Occipital lobe (tissue), 3 donors: ENCODE measurements at places on chromosomes 4 and X. TPM values are rescaled to one million over a fixed set of nuclear protein-coding genes. Genes with fewer than 3 reads are reported as not detected.

DNA sequence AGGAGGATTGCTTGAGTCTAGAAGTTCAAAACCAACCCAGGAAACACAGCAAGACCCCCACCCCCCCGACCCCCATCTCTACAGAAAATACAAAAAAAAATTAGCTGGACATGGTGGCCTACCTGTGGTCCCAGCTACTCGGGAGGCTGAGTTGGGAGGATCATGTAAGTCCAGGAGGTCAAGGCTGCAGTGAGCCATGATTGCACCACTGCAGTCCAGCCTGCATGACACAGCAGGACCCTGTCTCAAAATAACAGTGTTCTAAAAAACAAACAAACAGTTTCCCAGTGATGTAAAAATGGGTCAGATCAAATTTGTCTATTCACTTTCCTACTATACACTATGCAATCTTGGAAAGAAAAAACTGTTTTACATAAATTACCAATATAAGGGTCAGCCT, 2.0 kb upstream of the CBR4 start:
- DNase-seq = no peak

GRCh38 chr4:15719506-15719905, 16.6 kb downstream of the BST1 start:
- no peak for DNase-seq

GRCh38 chr4:79141530-79141929, 184.3 kb downstream of the NAA11 start:
- DNase-seq = no peak

DNA sequence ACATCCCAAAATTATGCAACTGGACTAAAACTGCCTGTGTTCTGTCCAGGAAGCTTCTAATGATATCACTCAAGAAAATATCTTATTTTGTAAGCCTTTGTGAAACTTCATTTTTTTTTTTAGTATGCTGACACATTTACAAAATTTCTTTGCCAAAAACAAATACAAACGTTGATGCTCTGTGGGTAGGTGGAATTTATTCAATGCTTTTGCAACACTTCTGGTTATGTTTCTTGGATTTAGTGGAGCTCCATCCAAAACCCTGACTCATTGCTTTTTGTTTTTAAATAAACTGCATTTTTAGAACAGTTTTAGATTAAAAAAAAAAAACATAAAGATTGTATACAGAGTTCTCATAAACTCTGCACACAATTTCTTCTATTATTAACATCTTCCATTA, 250.9 kb upstream of the MAOA start:
- DNase-seq = no peak

GRCh38 chr4:113109106-113109718, 59.8 kb downstream of the ANK2 start:
- DNase-seq = no peak

Gene VCX3B
- total RNA-seq = not detected

Gene MAGEC2
- total RNA-seq = not detected
